SW 1271 (cell line): ENCODE measurements at places on chromosomes 2 and 18.

DNA sequence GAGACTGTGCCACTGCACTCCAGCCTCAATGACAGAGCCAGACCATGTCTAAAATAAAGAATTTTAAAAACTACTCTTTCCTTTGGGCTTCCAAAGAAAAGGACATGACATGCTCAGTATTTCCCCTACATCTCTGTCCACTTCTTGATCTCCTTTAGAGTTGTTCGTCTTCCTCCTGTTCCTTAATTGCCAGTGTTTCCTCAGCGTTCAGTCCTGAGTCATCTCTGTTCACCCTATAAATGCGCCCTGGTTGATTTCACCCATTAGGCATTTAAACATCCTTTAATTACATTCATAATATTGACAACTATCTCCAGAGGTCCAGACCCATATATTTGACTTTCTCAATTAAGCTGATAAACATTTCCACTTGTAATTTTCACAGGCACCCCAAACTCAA is 64.0 kb downstream of the AAK1 start:
- no peak for DNase-seq

DNA sequence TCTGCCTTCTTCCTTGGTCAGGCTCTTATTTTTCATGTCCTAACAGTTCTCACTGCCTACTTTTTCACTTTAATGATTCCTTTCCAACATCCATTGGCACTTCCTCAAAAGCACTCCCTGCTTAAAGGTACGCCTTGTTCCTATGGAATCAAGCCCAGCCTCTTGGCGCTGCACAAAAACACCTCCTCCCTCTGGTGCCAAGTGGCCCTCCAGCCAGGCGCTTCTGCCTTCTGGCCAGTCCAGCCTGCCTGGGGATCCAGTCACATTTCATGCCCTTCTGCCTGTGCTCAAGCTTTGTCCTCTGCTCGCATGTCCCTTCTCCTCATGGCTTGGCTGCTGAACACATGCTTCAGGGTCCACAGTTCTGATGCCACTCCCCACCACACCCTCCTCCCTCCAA is 6.3 kb downstream of the TPRKB start:
- DNase-seq: no peak

- no peak for DNase-seq
These were observed 17.7 kb downstream of the SPTBN1 start for GRCh38 chr2:54473851-54474250.

GRCh38 chr18:79611040-79611681 is 68.4 kb upstream of the CTDP1 start:
- DNase-seq: no peak

DNA sequence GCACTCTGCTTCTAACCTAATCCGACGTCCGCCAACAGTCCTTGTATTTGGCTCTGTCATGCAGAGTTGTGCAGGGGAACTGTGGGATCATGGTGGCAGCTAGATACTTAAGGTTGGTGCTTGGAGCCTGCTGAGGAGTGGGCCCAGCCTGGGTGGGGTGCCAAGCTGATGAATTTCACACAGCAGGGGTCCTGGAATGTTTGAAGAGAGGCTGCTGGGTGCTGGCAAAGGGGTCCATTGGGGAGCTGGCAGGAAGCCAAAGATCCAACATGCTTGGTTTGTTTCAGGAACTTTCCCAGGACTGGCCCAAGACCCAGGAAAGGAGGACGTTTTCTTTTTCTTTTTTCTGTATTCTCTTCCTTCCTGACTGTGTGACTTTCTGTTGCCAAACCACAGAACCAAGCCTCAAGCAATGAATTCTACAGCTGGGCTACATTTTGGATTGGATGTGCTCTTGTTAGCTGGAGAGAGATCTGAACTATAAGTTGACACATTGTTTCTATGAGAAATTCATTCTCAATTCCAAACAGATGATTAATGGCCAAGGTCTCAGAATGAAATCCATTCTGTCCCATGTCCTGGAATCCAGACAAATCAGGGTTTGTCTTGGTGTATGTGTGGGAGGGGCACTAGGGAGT is 49.9 kb downstream of the DHRS9 start:
- no peak for DNase-seq

GRCh38 chr2:111031546-111032478 is 88.9 kb upstream of the BCL2L11 start:
- no peak for DNase-seq

DNA sequence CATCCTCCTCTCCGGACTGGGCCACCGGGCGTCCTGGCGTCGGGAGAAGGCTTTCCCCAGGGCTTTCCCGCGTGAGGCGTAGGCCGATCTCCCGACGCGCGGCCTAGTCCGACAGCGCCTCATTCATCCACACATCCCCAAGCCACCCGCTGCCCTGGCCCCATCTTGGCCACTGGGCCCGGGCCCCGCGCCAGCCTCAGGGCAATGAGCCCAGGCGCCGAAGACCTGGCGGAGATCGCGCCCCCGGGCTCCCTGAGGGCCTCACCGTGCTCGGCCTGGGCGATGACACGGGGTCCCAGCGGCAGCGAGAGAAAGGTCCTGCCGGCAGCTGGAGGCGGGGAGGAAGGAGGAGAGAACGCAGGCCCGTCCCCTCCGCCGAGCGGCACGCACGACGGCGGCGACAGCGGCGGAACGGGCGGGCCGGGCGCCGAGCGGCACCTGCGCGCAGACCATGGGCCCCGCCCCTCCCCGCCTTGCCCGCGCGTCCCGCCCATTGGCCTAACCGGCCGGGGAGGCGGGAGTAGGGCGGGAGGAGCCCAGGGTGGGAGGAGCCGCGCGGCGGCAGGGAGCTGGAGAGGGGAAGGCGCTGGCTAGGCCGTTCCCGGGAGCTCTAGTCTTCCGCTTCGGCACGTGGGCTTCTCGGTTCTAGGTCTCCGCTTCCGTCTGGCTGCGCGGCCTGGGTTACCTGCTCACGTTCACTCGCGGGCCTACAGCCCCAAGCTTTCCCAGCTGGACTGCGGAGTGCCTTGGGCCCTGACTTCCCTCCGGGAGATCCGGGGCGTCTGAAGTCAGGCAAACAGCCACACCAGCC is at the start of gene OLA1:
Gene OLA1, minus strand, starts transcription at position 346 of the 811 bp plus-strand sequence. CDS start 1,717 bp downstream, outside the sequence.
- peak; percentile 92 for DNase-seq

DNA sequence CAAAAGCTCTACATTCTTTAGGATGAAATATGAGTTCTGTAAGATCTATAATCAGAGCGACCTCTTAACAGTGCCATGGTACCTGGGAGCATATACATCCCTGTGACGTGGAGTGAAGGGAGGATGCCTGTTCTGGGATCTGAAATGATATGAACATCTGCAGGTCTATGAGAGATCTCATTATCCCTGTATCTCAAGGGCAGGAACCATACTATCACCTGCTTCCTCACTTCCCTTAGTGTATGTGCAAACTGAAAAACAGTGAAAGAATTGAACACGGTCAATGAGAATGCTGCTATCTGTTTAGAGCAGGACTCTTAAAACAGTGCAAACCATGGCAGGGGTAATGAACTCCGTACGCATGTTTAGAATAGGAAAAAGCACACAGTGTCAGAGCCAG is 364.0 kb downstream of the LPIN1 start:
- no peak for DNase-seq

- no peak for DNase-seq
These were observed 33.1 kb downstream of the ADRA2B start for GRCh38 chr2:96083064-96083939.

- no peak for DNase-seq
These were observed 1602.4 kb upstream of the CELF4 start for GRCh38 chr18:39167990-39168389.

GRCh38 chr18:11497585-11497984 is 111.8 kb upstream of the SLC35G4 start:
- no peak for DNase-seq

DNA sequence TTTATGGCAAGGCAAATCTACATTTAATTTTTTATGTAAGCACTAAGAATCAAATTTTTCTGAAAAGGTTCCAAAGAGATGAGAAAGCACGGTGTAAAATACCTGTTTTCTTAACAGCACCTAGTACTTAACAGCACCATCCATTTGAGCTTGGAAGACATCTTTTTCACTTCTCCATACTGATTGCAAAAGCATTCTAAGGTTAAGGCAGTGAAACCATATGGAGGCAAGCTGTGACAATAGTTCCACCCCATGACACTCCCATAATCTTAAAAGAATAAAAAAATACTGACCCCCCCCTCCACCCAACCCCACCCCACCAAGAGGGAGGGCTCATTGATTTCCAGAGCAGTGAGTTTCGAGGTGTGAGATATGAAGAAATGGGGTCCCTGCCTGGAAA is 60.6 kb downstream of the ZCCHC2 start:
- DNase-seq: no peak

DNA sequence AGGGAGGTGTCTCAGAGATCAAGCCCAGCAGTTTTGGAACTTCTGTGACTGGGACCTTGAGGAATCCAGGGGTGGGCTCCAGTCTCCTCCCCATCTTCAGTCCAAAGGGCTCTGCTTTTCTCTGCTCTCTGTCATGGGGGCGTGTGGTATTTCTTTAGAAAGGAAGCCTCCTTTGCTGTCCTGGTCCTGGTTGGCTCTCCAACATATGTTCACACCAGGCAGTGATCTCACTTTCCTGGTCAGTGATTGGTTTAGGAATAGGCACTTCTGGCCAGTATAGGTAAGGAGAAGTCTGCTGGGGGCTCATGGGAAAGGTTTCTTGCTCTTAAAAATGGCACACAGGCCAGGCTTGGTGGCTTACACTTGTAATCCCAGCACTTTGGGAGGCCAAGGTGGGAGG is 115.5 kb upstream of the HAAO start:
- no peak for DNase-seq

DNA sequence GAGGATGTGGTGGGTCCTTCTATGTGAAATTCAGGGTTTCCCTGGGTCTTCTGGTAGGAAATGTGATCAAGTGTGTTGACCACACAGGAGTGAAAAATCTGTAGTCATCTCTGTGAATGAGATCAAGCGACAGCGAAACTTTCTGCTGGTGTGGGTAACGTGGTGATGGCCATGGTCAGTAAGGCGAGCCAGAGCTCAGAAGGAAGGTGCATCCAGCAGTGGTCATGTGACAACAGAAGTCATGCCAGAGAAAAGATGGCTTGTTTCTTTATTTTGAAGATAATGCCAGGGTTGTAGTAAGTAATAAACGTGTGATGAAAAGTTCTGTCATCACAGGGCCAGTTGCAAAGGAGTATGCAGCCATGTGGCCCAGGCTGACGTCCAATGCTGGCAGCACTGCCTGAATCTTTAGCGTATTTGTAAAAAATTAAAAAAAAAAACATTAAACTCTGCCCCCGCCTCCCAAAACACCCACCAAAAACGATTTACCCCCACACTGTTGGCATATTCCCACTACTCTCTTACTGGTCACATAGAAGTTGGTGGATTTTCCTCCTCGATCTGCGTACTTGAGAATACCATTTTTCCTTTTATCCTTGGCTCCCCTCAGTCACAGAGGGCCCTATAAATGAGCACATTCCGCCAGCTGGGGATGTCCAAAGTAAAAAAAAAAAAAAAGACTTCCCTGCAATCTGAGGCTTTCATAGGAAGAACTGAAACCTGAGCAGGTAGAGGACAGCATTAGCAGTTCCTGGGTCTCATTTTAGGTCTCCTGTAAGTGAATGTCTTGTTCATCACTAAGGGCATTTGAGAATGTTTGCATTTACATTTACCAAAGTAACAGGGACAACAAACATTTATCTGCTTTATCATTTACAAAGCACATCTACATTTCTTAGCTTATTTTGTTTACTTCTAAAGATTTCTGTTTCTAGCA is 70.6 kb downstream of the SLC4A3 start:
- no peak for DNase-seq

DNA sequence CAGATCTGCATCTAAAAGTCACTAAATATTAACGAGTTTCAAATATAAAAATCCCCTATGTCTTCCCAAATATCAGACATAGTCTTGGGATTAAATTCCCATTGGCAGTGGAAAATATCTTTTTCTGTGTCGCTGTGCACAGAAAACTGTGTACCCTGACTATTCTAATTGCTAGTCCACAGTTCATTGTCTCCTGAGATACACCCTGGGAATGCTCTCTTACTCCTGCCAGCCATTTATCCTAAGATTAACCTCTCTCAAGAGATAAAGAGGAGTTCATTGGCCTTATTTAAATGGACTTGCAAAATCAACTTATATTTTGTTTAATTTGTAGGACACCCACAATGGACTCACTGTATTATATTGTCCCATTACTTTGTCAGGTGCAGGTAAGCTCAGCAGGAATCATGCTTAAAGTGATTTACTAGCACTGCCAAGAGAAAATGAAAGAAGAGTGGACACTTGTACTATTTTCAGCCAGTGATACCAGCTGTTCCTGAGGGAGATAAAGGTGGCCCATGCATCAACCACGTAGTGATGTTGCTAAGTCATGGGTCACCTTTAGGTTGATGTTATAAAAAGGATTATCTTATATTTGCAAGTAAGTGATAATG is 553.8 kb downstream of the PIK3C3 start:
- no peak for DNase-seq

DNA sequence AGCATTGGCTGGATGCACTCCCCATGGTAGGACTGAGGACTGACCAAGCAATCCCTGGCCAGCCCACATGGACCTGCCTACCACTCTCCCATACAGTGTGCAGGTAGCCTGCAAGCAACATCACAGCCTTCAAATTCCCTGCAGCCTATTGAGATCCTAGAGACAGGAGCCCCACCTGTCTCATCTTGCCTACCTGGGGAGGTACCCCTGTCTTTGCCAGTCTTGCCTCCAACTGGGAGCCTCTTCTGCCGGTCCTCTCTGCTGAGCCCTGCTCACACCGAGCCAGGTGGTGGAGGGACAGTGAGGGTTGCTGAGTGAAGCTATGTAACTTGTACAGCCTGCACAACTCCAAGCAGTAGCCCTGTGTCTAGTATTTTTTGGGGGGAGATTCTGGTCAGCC is 29.9 kb downstream of the TTC32 start:
- no peak for DNase-seq

DNA sequence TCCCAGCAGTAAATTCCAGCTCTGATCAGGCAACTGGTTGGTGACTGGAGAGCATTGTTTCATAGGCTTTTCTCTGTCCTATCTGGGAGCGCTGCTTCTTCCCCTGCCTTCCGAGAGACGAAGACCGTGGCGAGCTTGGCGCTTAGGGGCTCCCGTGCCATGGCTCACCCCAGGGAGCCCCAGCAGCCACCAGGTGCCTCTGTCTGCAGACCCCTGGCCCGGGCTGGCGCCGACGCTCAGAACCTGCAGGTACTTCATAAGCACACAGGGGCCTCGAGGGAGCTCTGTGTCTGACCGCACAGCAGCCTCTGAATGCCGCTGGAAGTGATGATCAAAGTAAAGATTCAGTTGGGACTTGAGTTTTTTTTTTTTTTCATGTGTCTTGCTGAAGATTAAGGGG is 19.1 kb upstream of the RBM44 start:
- no peak for DNase-seq

- DNase-seq: no peak
These were observed 284.6 kb upstream of the LRP1B start for GRCh38 chr2:142415461-142415860.

GRCh38 chr2:232526372-232526941 is 497 bp downstream of the CHRND start:
- DNase-seq: no peak

GRCh38 chr2:214377286-214377624 is 33.6 kb upstream of the VWC2L start:
- no peak for DNase-seq

GRCh38 chr2:62354771-62355561 is 151.0 kb downstream of the TMEM17 start:
- DNase-seq: no peak

GRCh38 chr2:127355407-127356008 is 32.3 kb downstream of the MAP3K2 start:
- DNase-seq: peak; percentile 20
